NCI-H2081 (cell line): ENCODE measurements at places on chromosomes 1 and 21.

DNA sequence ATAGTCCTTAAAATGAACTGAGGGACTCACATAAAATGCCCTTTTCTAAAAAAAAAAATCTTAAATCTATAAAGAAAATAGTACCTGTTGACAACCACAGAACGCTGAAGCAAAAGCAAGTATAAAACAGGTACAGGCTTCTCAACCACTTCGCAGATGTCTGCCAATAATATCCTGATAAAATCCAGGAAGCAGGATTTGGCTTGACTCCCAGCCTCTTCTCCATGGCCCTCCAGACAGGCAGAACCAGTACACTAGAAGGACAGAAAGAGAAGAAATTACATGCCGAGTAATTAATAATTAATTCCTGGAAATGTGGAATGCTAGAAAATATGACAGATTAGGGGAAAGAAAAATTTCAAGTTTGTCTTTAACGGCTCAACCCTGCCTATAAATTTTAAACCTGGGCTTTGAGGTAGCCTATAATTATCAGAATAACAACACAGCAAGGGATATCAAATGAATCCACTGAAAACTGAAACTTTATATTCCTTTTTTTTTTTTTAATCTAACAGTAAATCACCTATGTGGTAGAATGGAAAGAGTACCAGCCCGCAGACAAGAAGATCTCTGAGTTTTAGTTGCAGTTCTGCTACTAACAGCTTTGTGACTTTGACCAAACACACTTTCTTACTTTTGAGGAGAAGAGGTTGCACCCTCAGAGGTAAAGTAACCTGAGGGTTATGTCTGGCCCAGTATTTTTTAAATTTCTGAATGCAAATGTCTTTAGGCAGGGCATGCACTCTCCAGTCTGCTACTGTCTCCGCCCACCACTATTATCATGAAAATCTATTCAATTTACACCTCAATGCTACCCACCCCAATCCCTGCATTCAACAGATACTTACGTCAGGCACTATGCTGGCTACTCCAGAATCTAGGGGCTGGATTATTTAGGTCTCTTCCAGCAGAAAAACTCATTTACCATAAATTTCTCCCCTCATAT lies 2.7 kb downstream of the KIAA0319L start:
- DNase-seq, result peak; percentile 15

- DNase-seq, result no peak
Measured at GRCh38 chr1:240344918-240345317, 253.2 kb downstream of the FMN2 start.

DNA sequence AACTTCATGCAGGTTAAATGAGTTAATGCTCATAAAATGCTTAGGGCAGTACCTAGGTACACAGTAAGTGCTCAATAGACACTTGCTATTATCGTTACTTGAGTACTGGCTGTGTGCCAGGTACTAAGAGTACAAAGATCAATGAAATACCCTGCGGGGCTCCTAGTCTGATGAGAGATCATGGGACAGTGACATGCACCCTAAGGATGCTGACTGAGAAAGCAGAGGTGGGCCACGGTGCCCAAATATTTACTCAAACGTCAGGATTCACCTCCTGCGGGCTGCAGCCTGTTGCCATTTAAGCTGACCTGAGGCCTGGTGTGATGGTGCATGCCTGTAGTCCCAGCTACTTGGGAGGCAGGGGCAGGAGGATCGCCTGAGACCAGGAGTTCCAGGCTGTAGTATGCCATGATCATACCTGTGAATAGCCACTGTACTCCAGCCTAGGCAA lies 19.8 kb upstream of the LUZP1 start:
- no peak for DNase-seq

DNA sequence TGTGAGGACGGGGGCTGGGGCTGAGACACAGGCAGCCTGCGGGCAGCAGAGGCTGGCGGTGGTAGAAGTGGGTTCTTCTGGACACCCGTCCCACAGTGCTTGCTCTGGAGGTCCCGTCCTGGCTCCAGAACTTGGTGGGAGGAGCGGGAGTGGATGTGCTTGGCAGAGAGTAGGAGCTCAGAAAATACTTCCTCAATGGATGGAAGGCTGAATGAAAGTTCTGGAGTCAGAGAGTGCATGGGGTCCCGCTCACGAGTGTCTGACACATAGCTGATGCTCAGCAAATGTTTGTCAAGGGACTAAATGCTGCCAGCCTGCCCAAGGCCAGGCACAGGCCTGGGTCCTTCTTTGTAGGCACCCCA lies 13.4 kb upstream of the NES start:
- DNase-seq, result no peak

- no peak for DNase-seq
Measured at GRCh38 chr1:28518745-28519341, 13.0 kb downstream of the RCC1 start.

DNA sequence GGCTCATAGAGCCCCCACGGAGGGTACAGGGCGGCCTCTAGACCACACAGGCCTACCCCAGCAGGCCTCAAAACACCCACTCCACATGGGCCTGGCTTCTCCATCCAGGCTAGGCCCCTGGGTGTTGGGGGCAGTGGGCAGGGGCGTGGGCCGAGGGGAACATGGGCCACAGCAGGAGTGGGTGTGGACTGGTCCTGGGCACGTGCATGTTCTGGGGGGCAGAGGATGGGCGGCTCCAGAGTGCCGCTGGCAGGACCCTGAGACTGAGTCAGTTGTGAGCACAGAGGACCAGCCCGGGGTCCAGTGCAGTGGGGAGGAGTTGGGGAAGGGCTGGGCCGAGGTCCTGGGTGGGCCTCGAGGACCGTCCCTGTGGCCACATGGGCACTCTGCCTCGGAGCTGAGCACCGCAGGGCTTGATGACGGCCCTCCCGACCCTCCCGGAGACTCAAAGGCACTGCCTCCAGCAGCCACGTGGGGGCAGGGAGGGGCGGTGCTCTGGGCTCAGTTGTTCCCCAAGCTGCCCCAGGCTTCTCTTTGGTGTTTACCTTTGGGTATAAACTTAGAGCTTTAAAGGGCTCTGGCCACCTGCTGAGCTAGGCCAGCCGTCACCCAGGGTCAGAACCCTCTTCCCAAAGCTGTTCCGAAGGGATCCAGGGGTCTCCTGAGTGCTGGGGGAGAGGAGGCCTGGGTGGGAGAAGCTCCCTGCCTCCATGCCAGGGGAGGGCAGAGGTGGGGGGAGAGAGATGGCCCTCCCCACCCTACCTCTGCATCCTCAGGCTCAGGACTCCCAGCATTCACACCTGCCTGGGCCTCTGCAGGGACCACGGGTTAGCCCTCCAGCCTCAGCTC lies 79.9 kb downstream of the MORN1 start:
- no peak for DNase-seq

DNA sequence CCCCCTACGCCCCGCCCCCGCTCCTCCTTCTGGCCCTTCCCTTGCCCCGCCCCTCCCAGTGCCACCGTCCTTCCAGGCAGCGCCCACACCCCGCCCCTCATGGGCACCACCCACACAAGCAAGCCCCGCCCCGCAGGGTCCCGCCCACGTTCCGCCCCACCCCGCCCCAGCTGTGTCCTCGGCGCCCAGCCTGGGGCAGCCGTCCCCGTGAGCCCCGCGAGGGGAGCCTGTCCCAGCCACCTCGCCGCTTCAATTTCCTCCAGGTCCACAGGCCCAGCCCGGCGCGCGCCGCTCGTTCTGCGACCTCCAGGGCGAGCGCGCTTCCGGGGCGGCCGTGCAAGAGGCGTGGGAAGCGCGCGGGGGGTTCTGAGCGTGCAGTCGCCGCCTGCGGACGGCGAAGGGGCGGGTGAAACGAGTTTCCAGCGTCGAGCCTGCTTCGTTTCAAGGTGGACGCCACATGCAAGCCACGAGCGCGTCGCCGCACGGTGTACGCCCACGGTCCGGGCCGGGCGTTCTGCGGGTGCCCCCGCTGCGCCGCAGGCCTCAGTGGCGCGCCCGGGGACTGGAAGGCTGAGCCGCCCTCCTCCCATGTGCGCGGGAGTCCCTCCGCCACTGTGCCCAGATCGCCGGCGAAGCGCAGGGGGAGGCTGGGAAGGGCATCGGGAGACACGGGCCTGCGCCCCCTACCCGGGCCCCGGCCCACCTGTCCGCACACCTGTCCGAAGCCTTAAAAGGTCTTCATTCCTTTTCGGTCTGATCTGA lies 10.8 kb upstream of the FAAP20 start:
- DNase-seq, result peak; percentile 75

DNA sequence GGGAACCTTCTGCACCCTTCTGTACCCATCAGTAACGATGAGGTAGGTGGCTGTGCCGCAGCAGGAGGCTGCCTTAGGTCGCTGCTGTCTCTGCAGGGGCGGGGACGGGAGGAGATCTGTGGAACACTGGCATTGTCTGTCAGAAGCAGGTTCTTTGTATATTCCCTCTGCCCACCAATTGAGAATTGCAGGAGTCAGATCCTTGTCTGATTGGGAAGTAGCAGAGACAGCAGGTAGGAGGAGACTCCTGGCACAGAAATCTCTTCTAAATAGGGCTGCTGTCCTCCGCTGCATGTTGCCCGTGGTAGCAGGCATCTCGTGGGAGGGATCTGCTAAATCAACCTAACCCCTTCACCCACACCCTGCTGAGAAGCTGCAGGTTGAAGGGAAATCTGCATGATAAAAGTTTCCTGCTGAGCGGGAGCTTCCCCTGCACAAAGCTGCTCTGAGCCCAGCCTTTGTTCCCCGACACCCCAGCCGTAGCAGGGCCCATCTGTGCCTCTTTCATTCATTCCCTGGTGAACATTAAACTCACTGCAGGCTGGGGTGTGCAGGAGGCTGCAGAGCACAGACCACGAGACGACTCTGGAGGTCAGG lies 15.9 kb downstream of the SARS1 start:
- DNase-seq, result peak; percentile 68

DNA sequence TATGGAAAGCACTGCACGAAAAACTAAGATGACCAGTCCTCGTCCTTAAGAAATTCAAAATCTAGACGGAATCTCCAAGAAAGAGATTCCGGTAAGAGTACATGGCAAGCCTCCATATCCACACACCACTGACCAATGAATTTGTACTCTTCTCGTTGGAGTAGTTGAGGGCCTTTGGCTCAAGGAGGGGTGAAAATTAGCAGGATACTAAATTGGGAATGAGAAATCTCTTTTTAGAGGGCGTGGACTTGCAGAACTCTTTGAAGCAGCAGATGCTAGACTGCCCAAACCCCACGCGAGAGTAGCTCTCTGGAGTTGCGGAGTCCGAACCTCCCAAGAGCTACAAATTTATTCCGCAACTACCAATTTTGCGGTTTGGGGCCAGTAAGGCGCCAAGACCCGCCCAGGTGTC lies 872 bp upstream of the PPP2R5A start:
- no peak for DNase-seq

DNA sequence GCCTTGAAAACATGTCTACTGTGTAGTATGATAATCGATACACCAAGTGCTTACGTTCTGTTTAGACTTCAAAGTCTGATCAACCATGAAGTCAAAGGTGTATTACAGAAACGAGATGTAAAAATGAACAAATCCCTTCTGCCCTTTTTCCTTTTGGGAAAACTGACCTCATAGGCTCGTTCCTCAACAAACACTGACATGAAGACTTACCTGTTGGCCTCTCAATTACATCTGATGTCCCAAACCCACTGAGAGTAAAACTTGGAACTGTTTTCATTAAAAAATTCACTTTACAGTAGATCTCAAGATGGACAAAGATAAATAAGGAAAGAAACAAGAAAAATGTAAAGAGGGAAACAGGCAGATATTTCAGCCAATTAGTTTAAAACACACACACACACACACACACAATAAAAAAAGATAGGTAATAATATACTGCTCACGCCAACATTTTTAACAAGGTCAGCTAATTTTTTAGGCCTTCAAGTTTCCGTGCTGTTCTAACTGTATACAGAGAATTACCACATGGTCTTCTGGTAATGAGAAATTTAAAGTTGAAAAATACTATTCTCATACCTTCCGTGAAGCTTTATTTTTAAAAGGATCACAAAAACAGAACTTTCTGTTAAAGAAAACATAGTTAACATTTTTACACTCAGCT lies 2.1 kb downstream of the HMGN1 start:
- DNase-seq, result no peak

- DNase-seq, result no peak
Measured at GRCh38 chr1:235299169-235299858, 28.7 kb downstream of the ARID4B start.

- DNase-seq, result no peak
Measured at GRCh38 chr1:245915841-245916240, 591.2 kb downstream of the SMYD3 start.

DNA sequence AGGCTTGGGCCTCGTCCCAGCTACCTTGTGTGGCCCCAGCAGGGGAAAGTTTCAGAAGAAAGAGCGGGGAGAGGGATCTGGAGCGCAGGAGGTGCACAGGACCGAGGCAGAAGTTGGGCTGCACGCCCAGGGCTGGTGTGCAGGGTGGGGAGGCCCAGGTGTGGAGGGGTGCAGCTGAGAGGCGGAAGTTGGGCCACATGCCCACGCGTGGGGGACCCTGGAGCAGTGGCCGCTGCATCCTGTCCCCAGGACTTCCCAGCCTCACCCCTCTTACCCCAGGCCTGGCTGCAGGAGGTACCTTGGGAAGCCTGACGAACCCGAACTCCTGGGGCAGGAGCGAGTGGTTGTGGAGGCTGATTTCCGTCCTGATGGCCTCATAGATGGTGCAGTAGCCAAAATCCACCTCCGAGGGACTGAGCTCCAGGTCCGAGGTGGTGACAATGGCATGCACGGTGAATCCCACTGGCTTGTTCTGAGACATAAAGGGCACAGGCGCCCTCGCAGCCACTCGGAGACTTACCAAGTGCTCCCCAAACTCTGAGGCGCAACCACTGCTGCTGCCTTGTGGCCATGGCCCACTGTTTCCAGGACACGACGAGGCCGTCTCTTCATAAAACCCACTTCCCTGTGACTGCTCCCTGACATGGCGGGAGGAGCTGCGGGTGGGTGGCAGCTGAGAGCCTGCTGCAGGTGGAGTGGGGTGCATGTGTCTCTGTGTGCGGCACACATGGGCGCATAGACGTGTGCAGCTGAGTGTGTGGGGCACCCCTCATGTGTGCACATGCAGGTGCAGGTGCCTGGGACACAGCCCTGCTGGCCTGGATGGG lies 20.4 kb upstream of the TMEM52 start:
- DNase-seq, result no peak

DNA sequence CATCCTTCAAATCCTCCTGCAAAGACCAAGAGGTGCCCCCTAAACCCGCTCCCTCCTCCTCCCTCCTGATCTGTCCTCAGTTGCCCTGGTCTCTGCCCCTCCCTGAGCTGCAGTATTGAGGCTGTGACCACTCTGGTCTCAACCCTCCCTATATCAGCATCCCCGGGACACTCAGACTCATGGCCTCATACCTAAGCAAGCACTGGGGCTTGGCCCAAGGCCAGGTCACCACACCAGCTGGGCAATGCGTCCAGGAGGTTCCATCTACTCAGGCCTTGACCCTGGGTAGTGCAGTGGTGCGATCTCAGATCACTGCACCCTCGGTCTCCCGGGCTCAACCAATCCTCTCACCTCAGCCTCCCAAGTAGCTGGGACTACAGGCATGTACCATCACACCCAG lies 9.8 kb downstream of the KIF17 start:
- no peak for DNase-seq

DNA sequence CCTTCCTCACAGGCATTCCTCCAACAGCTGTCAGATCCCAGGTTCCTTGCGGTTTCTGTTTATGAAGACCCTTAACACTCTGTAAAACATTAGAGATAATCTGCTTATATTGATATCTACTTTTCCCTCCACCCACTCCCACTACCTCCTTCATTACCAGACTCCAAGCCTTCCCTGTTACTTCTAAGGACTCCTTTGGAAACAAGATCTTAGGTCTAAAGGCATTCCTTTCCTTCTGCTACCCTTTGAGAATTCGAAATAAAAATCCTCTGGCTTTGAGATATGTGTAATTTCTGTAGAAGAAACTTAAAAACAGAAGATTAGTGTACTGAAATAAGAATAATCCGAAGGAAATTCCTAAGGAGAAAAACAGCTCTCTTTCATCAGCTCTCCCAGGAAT lies 23.7 kb upstream of the LYPLAL1 start:
- no peak for DNase-seq

- DNase-seq, result no peak
Measured at GRCh38 chr1:24418898-24419628, 3.5 kb downstream of the NIPAL3 start.
